ENCODE measurements at places on chromosomes 2 and 18.
A peak's percentile ranks its signal among the peaks of the same experiment; 100 is the strongest.

GRCh38 chr18:24983566-24984139 lies 368.3 kb downstream of the ZNF521 start:
- no peak overlapping the region for H3K4me3 ChIP-seq
- H3K27me3 ChIP-seq, result no peaks in the 10 kb centered on the region
- H3K36me3 ChIP-seq, result no peaks in the 10 kb centered on the region
- no peak overlapping the region for H3K27ac ChIP-seq
- no peak for DNase-seq

GRCh38 chr2:18169121-18169892 lies 290.8 kb downstream of the KCNS3 start:
- H3K27me3 ChIP-seq, result no peaks in the 10 kb centered on the region
- H3K27ac ChIP-seq, result no peak overlapping the region
- no peaks in the 10 kb centered on the region for H3K36me3 ChIP-seq
- no peak overlapping the region for H3K4me3 ChIP-seq

- no peaks in the 10 kb centered on the region for H3K36me3 ChIP-seq
- no peaks in the 10 kb centered on the region for H3K27me3 ChIP-seq
- H3K4me3 ChIP-seq, result no peak overlapping the region
- no peak overlapping the region for H3K27ac ChIP-seq
- H3K4me1 ChIP-seq, result no peaks in the 10 kb centered on the region
Measured at GRCh38 chr2:157684940-157685466, 56.3 kb upstream of the ACVR1C start.

DNA sequence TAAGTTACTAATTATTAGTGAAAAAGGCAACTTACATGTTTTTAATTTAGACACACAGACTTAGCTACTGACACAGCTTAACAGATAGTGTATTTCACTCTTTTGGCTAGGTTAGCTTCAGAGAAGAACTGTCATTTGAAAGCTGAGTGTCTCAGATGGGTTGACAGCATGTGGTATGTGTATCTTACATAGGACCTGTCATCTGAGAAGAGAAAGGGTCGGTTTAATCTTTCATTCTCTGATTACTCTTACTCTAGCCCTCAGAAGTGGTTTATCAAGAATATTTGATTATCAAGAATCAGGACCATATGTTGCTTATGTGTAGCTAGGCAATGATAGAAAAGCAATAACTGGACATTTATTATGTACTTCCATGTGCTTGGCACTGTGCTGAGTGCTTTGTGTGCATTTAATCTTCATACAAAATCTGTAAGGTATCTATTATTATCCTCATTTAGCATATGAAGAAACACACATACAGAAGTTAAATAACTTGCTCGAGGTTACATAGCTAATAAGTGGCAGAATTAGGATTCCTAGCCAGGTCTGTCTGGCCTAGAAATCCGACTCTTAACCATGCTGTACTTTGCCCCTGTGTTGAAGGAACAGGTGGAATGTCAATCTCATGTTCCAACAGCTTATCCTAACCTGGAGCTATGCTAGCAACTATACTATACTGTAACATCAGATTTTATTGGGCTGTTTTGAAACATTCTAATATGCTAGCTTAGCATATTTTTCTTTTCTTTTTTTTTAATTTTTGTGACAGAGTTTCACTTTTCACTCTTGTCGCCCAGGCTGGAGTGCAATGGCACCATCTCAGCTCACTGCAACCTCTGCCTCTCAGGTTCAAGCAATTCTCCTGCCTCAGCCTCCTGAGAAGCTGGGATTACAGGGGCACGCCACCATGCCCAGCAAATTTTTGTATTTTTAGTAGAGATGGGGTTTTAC lies 28.4 kb downstream of the CFLAR start:
- H3K36me3 ChIP-seq, result peaks cover 1% of the 10 kb centered on the region
- DNase-seq, result peak; percentile 70
- no peak overlapping the region for H3K4me3 ChIP-seq
- H3K27ac ChIP-seq, result peak overlapping the region; percentile 20
- no peaks in the 10 kb centered on the region for H3K27me3 ChIP-seq

DNA sequence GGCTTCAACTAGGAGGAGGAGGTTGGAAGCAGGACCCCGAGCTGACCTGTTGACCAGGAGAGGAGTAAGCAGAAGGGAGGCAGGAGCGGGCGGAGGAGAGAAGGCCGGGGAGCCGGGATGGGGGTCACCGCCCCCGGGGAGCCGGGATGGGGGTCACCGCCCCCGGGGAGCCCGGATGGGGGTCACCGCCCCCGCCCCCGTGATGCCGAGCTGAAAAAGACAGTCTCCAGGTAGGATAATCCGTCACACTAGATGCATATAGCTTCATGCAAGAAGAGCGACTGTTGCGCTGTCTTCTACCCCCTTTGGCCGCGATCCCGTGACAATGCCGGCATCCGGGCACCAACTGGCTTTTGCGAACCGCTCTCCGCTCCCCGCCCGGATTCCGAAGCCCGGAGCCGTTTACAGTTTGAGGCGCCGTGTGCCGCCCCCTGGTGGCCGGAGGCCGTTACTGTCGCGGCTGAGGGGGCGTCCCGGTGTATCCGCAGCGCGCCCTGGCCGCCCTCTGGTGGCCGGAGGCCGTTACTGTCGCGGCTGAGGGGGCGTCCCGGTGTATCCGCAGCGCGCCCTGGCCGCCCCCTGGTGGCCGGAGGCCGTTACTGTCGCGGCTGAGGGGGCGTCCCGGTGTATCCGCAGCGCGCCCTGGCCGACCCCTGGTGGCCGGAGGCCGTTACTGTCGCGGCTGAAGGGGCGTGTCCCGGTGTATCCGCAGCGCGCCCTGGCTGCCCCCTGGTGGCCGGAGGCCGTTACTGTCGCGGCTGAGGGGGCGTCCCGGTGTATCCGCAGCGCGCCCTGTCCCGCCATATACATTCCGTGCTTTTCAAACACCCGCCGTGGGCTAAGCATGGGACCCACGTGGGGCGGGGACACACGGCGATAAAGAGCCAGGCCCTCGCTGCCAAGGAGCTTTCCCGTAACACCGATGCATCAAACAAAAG lies 89.6 kb downstream of the ACTR3 start:
- no peak for DNase-seq
- H3K27ac ChIP-seq, result peak overlapping the region; percentile 97
- H3K4me1 ChIP-seq, result peaks cover 74% of the 10 kb centered on the region
- H3K4me3 ChIP-seq, result no peak overlapping the region

DNA sequence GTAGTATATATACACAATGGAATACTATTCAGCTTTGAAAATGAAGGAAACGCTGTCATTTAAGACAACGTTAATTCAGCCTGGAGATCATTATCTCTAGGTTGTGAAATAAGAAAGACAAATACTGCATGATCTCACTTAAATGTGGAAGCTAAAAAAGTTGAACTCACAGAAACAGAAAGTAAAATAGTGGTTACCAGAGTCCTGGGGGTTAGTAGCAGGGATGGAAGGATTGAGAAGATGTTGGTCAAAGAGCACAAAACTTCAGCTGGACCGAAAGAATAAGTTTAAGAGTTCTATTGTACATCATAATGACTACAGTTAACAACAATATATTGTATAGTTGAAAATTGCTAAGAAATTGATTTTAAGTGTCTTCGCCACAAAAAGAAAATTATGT lies 670.3 kb downstream of the NR4A2 start:
- no peak overlapping the region for H3K27ac ChIP-seq
- no peaks in the 10 kb centered on the region for H3K27me3 ChIP-seq

GRCh38 chr2:69156624-69157023 lies 143.6 kb downstream of the ANTXR1 start:
- H3K27ac ChIP-seq, result no peak overlapping the region
- no peaks in the 10 kb centered on the region for H3K36me3 ChIP-seq
- H3K4me3 ChIP-seq, result no peak overlapping the region
- DNase-seq, result no peak
- H3K4me1 ChIP-seq, result peaks cover 36% of the 10 kb centered on the region

DNA sequence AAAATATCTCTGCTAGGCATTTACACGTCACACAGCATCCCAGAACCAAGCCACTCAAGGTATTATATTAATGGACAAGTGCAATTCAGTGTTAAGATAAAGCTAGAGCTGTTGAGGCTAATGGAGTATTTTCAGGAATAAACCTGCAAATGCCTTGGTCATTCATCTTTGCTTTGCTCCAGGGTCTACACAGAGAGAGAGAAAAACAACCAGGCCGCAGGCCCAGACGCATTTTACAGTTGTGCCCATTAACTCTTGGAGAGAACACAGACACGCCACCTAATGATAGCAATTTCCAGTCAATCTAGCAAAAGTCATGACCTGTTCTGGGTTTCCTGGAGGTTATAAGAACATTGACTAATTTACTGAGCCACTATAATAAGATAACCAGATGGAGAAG lies 829.3 kb downstream of the LRRTM4 start:
- H3K36me3 ChIP-seq, result no peaks in the 10 kb centered on the region
- H3K27me3 ChIP-seq, result no peaks in the 10 kb centered on the region
- H3K27ac ChIP-seq, result no peak overlapping the region
- no peak overlapping the region for H3K4me3 ChIP-seq
- DNase-seq, result no peak

- no peak overlapping the region for H3K27ac ChIP-seq
- H3K36me3 ChIP-seq, result peaks cover 4% of the 10 kb centered on the region
- no peak for DNase-seq
- H3K4me3 ChIP-seq, result no peak overlapping the region
- H3K27me3 ChIP-seq, result no peaks in the 10 kb centered on the region
Measured at GRCh38 chr18:70197844-70198243, 7.6 kb downstream of the RTTN start.

GRCh38 chr2:181958726-181959125 lies 26.9 kb upstream of the PPP1R1C start:
- no peak overlapping the region for H3K4me3 ChIP-seq
- no peaks in the 10 kb centered on the region for H3K36me3 ChIP-seq
- peaks cover 19% of the 10 kb centered on the region for H3K4me1 ChIP-seq
- H3K27me3 ChIP-seq, result no peaks in the 10 kb centered on the region
- no peak overlapping the region for H3K27ac ChIP-seq

DNA sequence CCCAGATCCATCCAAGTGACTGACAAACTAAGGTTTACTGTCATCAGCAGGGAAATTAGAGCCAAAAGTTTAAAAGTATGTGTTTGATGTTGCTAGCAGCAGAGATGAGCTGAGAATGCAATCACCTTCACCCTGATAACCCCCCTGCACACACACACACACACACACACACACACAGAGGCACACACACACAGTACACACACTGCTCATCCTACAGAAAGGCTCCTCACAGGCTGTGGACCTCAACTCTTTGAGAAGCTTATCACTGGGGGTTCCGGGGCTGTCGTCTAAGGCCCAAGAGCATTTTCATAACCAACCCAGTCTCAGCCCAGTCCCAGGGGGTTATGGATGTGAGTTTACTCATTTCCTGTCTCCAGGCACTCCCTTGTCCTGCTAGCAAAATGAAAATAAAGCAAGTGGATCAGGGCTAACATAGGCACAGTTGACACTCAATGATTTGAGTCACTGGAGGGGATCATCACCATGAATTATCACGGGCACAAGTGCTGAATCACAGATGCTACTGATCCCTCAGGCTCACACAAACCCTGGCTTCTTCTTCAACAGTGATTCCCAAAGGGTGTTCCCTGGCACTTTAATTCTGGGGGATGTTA lies 76.6 kb downstream of the ALK start:
- no peak overlapping the region for H3K4me3 ChIP-seq
- H3K4me1 ChIP-seq, result no peaks in the 10 kb centered on the region
- no peak overlapping the region for H3K27ac ChIP-seq
- no peak for DNase-seq
- H3K36me3 ChIP-seq, result no peaks in the 10 kb centered on the region

- DNase-seq, result no peak
- H3K4me1 ChIP-seq, result no peaks in the 10 kb centered on the region
- H3K4me3 ChIP-seq, result no peak overlapping the region
- no peak overlapping the region for H3K27ac ChIP-seq
Measured at GRCh38 chr2:95220449-95220848, 13.1 kb downstream of the ZNF892 start.

DNA sequence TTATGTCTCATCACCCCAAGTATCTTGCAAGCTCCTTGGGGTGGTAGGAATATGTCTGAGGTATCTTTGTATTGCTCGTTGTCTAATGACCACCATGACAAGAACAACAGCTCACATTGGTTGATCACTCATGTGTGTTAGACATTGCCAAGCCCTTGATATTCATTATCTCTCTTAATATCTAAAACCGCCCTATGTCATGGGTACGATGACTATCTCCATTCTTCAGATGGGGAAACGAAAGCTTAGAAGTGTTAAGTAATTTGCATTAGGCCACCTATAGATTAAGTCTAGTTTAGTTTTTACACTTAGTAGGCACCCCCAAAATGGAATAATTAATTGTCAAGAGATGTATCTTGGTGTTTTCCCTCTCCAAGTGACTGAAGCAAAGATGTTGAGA lies 57.0 kb downstream of the ICOS start:
- no peak for DNase-seq
- H3K4me1 ChIP-seq, result no peaks in the 10 kb centered on the region

- no peaks in the 10 kb centered on the region for H3K36me3 ChIP-seq
- H3K4me3 ChIP-seq, result no peak overlapping the region
- no peak overlapping the region for H3K27ac ChIP-seq
- H3K4me1 ChIP-seq, result peaks cover 28% of the 10 kb centered on the region
Measured at GRCh38 chr2:24993406-24994145, 21.8 kb upstream of the DNAJC27 start.

DNA sequence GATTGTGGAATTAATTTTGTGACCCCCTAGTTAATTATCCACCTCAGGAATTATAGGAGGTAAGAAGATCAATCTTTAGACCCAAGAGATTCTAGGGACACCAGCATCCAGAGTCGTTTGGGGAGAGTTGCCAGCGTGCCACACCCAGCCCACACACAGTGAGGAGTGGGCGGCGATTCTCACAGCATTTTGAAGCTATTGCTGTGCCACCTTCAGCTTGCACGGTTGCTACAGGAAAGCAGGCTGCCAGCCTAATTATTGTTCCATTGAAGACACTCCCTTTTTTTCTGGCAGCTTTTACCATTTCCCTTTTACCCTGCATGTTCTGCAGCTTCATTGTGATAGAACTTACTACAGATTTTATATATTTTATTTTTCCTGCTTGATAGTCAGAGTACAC lies 13.1 kb upstream of the MYL12A start:
- no peak overlapping the region for H3K4me3 ChIP-seq
- peaks cover 66% of the 10 kb centered on the region for H3K4me1 ChIP-seq
- H3K27me3 ChIP-seq, result no peaks in the 10 kb centered on the region
- H3K27ac ChIP-seq, result peak overlapping the region; percentile 95
- DNase-seq, result no peak

DNA sequence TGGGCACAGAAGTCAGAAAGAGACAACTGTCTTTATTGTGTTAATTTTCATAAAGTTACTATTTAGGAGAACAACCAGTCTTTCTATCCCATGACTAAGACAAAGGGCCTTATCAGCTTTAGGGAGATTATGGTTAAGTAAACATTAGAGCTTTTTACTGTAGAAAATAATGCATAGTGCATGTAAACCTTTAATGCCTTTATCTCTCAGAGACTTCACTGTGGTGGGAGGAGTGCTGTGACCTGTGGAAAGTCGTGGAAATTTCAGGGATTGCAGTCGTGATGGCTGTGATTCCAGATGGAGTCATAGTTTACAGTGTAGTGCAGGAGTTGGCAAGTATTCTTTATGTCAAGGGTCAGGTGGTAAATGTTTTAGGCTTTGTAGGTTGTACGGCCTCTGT lies 15.8 kb downstream of the ZNF236 start:
- no peaks in the 10 kb centered on the region for H3K36me3 ChIP-seq
- H3K4me3 ChIP-seq, result no peak overlapping the region
- peak; percentile 33 for DNase-seq
- peak overlapping the region; percentile 16 for H3K27ac ChIP-seq

GRCh38 chr2:216343221-216343980 lies 28.9 kb downstream of the MARCHF4 start:
- peaks cover 3% of the 10 kb centered on the region for H3K27me3 ChIP-seq
- DNase-seq, result no peak
- H3K36me3 ChIP-seq, result no peaks in the 10 kb centered on the region
- H3K27ac ChIP-seq, result no peak overlapping the region
- no peak overlapping the region for H3K4me3 ChIP-seq
- no peaks in the 10 kb centered on the region for H3K4me1 ChIP-seq

- H3K36me3 ChIP-seq, result no peaks in the 10 kb centered on the region
- peak; percentile 21 for DNase-seq
- H3K4me3 ChIP-seq, result no peak overlapping the region
- H3K4me1 ChIP-seq, result peaks cover 75% of the 10 kb centered on the region
- no peaks in the 10 kb centered on the region for H3K27me3 ChIP-seq
Measured at GRCh38 chr2:138276339-138276738, 225.2 kb upstream of the SPOPL start.

Data from HepG2 (cell line).